Activated naive CD4-positive, alpha-beta T cell (primary cell): ENCODE measurements at places on chromosomes 2 and 18.

GRCh38 chr2:172207911-172208310 lies 105.2 kb upstream of the DLX2 start:
- no peak for DNase-seq

GRCh38 chr2:160695402-160696086 lies 201.9 kb upstream of the RBMS1 start:
- DNase-seq: no peak

DNA sequence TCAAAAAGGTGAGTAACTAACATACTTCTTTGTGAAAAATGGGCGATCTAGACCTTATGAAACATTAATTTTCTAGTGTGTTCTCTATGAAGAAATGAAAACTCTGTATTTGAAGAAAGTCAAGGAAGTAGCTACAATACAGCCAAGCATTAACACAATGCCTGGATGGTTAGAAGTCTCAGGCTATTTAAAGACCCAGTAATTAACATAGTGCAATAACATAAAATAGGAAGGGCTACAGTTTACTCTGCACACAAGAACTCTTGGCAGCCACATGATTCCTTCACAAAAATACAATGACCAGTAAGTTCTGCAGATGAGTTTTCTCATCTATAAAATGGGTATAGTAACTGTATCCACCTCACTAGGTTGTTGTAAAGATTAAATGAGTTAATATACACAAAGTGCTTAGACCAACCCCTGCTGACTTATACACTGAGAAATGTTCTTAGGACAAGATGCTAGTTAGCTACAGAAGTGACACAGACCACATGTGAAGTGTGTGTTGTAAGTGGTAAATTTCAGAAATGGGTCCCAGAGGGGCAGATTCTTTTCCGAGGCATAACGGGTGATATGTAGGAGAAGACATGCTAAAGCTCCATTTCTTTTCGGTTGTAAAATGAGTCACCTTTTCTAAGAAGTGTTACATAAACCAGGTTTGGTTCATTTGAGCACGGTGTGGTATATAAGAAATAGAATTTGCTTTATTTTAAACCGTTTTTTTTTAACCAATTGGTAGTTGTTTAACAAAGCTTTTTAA lies 61.8 kb downstream of the CXCR4 start:
- no peak for DNase-seq

- no peak for DNase-seq
Measured at GRCh38 chr18:11994336-11994702, 13.0 kb downstream of the IMPA2 start.

DNA sequence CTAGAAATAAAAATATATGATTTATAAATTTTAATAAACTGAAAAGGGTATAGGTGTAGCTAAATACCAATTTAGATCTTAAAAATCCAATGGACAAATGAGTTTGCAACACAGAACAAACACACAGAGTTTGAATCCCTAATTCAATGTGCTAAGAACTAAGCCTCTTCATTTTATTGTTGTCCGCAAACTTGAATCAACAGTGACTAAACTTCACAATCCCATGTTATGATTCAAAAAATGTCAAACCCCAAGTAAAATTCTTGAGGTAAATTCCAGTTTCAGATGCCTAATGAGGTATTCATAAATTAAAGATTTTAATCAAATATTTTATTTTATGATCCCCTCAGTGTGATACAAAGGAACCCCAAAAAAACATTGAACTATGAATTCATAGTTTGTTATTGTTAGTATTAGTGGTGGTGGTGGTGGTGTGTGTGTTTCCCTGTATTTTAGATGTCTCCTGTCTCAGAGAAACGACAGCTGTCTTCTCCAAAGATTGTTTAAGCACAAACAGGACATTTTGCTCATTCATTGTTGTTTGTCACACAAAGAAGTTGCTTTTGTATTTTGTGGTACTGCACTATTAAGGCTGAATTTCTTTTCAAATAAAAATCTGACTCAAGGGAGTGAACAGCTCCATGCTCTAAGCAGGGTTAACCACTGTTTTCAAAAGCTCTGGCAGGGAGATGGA lies 259.8 kb downstream of the OSR1 start:
- DNase-seq: no peak

DNA sequence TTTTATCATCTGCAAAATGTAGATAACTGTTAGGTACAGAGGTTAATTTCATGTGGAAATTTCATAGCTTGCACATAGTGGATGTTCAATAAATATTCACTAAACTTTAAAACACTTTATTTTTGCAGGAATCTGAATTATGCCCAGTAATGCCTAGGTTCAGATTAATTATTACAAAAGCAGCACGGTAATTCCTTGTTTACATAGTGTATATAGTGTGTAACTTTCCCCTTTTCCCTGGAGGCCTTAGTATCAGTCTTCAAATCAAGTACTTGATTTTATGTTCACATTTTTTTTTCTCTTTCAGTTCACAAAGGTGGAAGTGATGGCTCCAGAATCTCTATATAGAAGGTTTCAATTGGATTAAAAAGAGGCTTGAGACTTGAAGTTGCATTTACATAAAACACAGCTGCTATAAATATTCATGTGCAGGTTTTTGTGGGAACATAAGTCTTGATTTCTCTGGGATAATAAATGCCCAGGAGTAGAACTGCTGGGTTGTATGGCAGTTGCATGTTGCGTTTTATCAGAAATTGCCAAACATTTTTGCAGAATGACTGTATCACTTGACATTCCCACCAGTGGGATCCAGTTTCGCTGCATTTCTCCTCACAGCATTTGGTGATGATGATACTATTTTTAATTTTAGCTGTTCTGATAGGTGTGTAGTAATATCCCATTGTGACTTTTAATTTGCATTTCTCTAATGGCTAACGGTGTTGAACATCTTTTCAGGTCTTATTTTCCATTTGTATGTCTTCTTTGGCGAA lies 27.6 kb upstream of the LGALSL start:
- DNase-seq: no peak

DNA sequence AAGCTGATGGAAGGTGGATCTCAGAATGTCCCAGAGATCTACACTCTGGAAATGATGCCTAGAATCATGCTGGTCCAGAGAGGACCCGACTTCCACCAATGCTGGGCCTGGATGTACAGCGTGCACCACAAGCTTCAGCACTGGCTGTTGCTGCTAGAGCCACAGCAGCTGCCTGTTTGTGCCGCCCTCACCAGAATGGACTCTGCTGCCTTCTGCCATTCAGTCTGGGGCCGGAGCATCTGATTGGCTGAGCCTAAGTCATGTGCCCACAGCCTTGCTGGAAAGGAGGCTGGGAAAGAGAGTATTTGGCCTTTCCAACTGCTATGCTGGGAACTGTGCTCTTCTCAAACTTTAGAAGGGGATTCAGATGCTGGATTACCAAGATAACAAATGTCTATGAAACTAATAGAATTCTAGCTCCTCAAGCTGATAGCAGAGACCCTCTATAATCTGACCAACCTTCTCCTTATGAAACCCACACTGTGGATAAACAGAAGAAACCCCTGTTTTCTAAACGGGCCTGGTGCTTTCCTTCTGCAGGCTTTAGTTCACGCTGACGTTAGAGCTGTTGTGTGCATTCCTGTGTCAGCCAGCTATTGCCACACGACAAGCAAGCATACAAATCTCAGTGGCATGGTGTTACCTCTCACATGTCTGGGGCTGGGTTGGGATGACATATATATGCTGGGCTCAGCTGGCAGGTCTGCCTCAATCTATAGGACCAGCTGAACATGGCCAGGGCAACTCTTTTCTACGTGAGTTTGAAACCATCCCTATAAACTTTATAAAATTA lies 4.1 kb upstream of the LOXHD1 start:
- DNase-seq: no peak

- DNase-seq: no peak
Measured at GRCh38 chr2:183093857-183094657, 15.5 kb downstream of the DUSP19 start.

- no peak for DNase-seq
Measured at GRCh38 chr18:9066817-9067306, 35.6 kb upstream of the NDUFV2 start.

GRCh38 chr2:226699321-226699720 lies 100.3 kb downstream of the IRS1 start:
- no peak for DNase-seq

DNA sequence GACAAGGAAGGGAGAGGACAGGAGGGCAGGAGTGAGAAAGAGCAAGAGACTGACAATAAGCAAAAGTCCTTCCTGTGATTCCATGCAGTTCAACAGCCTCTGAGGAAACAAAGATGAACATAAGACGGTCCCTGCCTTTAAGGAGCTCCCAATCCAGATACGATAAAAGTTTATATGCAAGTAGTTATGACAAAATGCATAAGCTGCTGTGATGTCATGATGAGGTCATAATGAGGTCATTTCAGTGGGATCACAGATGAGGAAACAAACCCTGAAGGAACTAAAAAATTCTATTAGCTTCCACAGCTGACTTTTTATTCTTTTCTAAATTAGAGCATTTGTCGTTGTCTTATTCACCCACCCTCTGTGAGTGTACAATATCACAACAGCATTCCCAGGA lies 458.5 kb upstream of the ACVR2A start:
- no peak for DNase-seq

DNA sequence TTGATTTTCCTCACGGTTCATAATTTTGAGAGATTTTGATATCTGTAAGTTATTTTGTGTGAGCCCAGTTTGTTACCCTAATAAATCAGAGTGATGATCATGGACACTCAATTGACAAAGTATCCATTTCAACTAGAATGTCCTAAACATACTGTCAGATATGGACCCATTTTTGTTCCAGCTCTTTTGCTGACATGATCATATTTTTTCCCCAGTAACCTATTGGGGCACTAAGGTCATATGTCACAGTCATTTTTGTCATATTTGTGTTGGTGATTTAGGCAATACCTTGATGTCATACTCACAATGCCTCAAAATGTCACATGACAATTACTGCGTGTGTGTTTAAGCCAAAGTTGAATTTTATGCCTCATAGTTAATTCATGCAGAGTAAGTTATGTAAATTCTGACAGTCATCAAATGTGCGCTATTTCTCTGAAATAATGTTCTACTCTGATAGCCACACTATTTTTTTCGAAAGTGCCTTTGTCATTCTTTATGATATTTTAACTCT lies 218.7 kb downstream of the ARHGAP15 start:
- DNase-seq: no peak

- DNase-seq: no peak
Measured at GRCh38 chr18:56712761-56713160, 61.6 kb downstream of the WDR7 start.

GRCh38 chr2:60745761-60746160 lies 10.3 kb upstream of the PAPOLG start:
- no peak for DNase-seq
